ENCODE measurements at places on chromosomes 3 and 15. TPM values are rescaled to one million over a fixed set of nuclear protein-coding genes. Genes with fewer than 3 reads are reported as not detected.

DNA sequence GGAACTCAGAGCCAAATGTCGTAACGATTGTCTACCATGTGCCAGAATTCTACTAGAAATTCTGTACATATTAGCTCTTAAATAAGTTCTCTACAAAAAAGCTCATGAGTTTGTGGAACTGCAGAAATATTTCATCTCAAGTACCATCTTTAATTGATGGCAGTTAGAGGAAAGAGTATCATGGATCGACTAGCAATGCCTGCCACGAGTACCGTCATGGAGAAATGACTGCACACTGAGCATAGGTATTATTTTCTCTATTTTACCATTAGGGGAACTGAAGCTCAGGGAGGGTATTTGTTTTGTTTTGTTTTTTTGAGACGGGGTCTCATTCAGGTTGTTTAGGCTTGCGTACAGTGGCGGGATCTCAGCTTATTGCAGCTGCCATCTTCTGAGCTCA lies 2.8 kb downstream of the RPUSD3 start:
- DNase-seq: no peak

SLC24A5 gene
- not detected for total RNA-seq

DNA sequence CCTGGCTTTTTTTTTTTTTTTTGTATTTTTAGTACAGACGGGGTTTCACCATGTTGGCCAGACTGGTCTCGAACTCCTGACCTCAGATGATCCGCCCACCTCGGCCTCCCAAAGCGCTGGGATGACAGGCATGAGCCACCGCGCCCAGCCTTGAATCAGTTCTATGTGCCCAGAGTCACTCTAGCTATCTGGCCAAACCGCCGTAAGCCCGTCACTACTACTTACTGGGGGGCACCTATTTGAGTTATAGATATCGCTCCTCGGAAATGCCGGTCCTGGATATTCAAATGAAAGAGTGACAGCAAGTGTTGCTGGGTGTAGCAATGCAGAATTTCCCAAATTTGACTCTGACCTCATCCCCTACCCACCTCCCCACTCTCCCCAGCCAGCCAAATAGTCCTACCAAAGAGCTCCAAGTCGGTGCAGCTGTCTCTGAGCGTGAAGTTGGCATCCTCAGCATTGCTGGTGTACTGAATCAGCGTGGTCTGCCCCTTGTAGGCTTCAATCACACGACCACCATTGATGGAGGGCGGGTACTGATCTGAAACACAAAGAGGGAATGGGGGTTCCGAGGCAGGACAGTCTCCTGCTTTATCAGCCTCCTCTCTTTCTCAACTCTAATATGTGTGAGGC lies 38.1 kb downstream of the MUC20 start:
- peak; percentile 6 for DNase-seq

TARS3 gene
- total RNA-seq: 7.4 TPM

- DNase-seq: peak; percentile 69
Measured at GRCh38 chr15:99928429-99928981, 195.3 kb upstream of the LYSMD4 start.

GRCh38 chr15:25803036-25803435 lies 60.1 kb downstream of the ATP10A start:
- DNase-seq: no peak

- DNase-seq: no peak
Measured at GRCh38 chr3:196162679-196163078, 48.5 kb downstream of the ZDHHC19 start.

GRCh38 chr3:197454014-197454413 lies 101.8 kb downstream of the BDH1 start:
- peak; percentile 55 for DNase-seq

CFAP92 gene
- total RNA-seq: not detected

DYNC1LI1 gene
- total RNA-seq: 50.1 TPM

- peak; percentile 84 for DNase-seq
Measured at GRCh38 chr3:129626744-129627349, 20.4 kb upstream of the PLXND1 start.

DNA sequence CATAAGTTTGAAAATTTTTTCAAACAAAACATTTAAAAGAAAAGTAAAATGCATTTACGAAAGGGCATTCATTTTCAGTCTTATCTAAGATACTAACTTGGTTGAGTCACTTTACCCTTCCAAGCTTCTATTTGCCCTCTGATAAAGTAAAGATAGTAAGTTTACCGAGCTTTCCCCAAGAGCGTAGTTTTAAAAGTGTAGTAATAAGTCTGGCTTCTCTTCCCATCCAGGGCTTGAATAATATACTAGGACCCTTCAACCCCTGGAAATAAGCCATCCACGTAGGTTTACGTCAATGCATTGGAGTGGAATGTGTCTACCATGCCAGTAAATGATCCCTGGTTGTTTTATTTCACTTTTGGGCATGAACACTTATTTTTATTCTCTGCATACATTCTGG lies 608.3 kb downstream of the NTRK3 start:
- no peak for DNase-seq

SERINC4 gene
- total RNA-seq: not detected

- no peak for DNase-seq
Measured at GRCh38 chr3:148625095-148625736, 72.5 kb upstream of the AGTR1 start.

ZKSCAN7 gene
- total RNA-seq: 7.4 TPM

- no peak for DNase-seq
Measured at GRCh38 chr15:63983061-63983711, 63.1 kb downstream of the DAPK2 start.
